ENCODE measurements at places on chromosomes 7 and 10.
A peak's percentile ranks its signal among the peaks of the same experiment; 100 is the strongest.

GRCh38 chr7:99392659-99393354, 15.6 kb downstream of the PDAP1 start:
- DNase-seq: peak; percentile 76

GRCh38 chr7:7104314-7104698, 78.0 kb upstream of the C1GALT1 start:
- peak; percentile 16 for DNase-seq

- no peak for DNase-seq
Measured at GRCh38 chr7:150716368-150716767, at the start of gene GIMAP1. TSS of gene GIMAP1 (plus strand) at chr7:150716613. CDS start at chr7:150719048, 2,435 bp downstream.

GRCh38 chr10:90602862-90603610, 254.8 kb downstream of the HTR7 start:
- peak; percentile 90 for DNase-seq

- DNase-seq: peak; percentile 36
Measured at GRCh38 chr10:34816085-34816496, 995 bp upstream of the PARD3 start.

DNA sequence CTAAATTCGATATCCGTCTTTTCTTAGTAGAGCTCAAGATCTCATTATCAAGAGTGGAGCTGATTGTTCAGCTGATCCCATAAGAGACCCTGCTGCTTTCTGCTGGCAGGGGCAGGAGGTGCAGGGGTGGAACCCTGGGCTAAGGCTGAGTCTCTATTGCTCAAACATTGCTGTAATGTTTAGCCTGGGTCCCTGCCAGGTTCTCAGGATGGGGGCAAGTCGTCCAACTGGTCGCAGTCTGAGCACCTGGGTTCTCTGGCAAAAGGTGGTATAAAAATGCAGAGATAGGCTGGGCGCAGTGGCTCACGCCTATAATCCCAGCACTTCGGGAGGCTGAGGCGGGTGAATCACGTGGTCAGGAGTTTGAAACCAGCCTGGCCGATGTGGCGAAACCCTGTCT, 62.0 kb upstream of the NRBF2 start:
- no peak for DNase-seq

DNA sequence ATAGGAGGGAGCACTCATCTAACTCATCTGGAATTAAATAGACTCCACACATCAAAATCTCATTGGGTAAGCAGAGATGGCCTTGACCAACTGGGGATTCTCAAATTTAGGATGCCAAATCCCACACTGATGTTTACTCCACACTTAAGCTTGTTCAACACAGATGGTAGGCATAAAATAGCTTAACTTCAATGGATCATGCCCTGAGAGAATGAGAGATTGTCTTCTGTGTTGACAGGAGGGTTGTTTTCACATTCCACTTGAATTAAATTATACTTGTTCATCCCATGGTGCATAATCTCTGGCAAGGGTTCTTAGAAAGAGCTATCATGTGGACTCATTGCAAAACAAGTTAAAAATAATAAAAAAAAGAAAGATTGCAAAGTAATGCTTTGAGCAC, 391.4 kb downstream of the PLXDC2 start:
- no peak for DNase-seq

DNA sequence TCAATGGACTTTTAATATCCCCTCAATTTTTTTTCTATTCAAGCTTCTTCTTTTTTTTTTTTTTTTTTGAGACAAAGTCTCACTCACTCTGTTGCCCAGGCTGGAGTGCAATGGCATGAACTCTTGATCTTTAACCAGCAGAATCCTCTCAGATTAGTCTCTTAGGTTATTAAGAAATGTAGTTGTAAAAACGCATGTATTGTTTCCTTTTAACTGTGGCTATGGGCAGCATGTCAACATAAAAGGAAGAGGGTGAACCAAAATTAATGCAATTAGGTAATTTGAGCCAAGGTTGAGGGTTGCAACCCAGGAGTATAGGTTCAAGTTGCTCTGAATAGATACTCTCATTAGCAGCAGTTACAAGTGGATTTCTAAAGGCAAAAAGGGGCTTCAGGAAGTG, 4.3 kb upstream of the GSTO1 start:
- DNase-seq: no peak

DNA sequence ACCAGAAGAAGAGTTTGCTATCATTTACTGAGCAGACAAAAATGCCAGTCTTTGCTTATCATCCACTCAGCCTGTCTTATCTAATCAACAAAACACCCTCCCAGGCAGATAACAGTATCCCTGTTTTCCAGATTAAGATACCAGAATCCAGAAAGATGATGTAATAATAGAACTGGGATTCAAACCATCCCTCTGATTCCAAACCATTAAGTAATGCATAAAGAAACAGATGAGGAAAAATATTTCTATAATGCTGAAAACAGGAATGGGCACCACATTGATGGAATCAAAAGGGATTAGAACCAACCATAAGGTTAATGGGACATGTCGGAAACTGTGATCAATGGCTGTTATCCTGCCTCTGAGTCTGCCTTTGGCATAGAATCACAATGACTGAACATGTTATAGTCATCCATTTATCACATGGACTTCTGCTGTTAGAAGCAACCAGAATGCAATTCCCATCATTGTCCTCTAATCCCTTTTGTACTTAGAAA, 92.1 kb upstream of the RSU1 start:
- no peak for DNase-seq

DNA sequence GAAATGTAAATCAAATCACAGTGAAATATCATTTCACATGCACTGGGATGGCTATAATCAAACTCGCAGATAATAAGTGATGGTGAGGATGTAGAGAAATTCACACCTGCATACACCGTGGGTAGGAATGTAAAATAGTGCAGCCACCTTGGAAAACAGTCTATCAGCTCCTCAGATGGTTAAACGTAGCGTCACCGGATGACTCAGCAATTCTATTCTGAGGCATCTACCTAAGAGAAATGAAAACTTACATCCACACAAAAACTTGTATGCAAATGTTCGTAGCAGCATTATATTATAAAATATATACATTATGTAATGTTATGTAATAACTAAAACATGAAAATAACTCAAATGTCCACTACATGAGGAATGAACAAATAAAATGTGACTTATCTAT, 38.9 kb downstream of the SH3PXD2A start:
- peak; percentile 59 for DNase-seq

DNA sequence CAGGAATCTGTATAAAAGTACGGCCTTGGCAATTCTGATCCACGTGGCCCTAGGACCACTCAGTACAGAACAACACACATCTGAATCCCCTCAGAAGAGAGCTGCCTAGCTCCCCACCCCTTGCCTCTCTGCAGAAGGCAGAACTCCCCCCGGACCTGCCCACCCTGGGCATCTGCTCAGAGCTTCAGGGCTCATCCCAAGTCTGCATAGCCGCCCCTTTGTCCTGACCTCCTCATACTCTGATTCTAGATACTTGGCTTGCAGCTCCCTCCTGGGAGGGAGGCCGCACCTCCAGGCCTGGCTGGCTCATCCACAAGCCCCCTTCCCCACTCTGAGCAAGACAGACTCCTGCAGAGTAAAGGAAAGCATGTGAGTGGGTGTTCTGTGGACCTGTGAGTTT, 49.6 kb downstream of the GRID1 start:
- DNase-seq: no peak

- no peak for DNase-seq
Measured at GRCh38 chr7:158378978-158379377, 208.6 kb downstream of the PTPRN2 start.

DNA sequence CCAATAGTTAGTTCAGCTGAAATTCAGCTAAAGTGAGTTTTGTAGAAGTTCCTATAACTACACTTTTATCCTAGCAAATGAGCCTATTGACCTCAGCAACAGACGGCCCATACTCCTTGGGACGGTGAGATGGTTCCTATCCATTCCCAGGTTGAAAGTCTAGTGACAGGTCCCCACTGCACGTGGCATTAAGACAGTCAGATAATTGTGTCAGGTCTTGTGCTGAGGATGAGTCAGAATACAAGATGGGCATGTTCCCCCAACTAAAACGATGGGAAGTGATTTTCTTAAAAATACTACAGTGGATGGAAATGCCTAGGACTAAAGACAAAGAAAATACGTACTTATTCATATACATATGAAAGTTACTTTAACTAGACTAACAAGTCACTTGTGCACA, 2.1 kb downstream of the CAV1 start:
- no peak for DNase-seq

DNA sequence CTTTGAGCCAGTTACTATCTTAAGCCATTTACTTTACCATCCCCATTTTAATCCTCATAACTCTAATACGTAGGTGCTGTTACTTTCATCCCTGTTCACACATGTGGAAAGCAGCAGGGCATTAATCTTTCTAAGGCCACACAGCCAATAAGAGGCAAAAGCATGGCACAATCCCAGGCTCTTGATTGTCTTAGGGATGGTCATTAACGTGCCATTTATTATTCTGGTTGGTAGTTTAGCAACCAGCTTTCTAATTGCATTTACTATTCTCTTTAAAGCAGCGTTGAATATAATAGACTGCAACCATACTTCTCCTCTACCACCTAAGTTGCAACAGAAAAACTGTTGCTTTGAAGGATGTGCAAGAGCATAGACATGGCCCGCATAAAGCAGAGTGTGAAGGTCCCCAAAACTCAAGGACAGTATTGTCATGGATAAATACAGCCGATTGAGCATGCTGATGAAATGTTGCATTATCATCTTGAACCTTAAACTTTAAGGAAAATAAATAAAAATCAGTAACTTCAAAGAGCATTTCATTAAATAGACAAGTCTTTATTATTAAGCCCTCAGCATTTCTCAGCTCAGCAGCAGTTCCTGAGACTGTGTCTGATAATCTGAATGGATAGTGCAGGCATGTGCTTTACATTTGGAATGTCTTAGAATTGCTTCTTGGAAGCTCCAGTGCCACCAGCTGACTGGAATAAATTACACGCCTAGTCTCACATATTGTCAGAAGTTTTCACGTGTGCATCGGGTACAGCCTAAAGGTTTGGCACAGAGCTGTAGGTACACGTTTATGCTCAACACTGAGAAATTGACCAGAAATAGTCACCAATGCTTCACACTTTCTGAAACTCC, 467.1 kb downstream of the SDK1 start:
- DNase-seq: no peak

DNA sequence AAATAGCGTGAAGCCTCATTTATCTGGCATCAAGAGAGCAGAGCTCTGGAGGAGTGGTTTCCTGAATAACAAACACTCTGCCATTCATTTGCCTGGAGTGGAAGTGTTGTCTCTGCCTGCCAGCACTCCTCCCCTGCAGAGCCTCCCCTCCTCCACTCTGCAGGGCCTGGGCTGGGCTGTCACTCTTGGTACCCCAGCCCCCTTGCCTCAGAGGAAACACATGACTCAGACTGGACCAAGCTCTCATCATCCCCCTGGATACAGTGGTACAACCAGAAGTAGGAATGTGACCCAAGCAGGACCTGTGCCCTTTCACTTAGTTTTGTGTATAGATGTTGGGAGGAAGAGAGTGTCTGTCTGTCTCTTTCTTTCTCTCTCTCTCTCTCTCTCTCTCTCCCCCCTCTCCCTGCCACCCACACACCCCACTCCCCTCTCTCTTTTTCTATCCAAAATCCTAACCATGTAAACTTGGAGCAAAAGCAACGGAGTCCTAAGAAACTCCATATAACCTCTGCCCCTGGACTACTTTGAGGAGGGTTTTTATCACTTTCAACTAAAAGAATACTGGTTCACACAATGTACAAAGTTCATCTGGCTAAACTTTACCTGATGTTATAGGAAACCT, 43.9 kb downstream of the DOCK4 start:
- peak; percentile 74 for DNase-seq

DNA sequence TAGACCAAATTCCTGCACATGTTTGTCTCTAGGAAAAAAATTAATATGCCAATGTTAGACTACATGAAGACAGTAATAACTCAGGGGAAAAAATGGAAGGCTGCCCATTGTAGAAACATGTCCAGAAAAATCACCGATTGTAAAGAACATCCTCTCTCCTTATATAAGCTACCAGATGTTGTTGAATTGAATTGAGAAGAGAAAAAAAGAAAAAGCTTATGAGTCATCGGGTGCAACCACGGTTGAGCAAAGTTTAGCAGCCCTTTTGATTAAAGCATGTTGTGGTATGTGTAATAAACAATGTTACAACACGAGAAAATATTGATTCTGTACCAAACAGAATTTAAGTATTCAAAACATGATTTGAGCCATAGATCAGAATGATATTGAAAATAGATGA, 102.3 kb upstream of the ARHGAP21 start:
- DNase-seq: peak; percentile 83

GRCh38 chr7:24972991-24973390, 7.0 kb downstream of the OSBPL3 start:
- DNase-seq: peak; percentile 89

- no peak for DNase-seq
Measured at GRCh38 chr7:94834359-94834758, 73.0 kb upstream of the PPP1R9A start.

- peak; percentile 32 for DNase-seq
Measured at GRCh38 chr7:6398943-6399342, 48.8 kb downstream of the DAGLB start.

GRCh38 chr7:92631850-92632487, 41.8 kb upstream of the FAM133B start:
- DNase-seq: no peak

DNA sequence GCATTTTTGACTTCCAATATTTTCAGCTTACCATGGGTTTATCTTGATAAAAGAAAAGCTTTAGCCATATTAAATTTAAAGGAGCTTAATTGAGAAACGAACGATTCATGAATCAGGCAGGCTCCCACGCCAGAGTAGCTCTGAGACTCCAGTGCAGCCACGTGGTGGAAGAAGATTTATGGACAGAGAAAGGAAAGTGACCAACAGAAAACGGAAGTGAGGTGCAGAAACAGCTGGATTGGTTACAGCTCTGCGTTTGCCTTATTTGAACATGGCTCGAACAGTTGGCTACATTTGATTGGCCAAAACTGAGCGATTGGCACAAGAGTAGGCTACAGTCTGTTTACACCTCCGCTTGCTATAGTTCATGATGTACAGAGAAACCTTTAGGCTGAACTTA, 395.4 kb downstream of the GATA3 start:
- DNase-seq: no peak
